ENCODE measurements at places on chromosomes 7 and 10. TPM values are rescaled to one million over a fixed set of nuclear protein-coding genes. Genes with fewer than 3 reads are reported as not detected.

DNA sequence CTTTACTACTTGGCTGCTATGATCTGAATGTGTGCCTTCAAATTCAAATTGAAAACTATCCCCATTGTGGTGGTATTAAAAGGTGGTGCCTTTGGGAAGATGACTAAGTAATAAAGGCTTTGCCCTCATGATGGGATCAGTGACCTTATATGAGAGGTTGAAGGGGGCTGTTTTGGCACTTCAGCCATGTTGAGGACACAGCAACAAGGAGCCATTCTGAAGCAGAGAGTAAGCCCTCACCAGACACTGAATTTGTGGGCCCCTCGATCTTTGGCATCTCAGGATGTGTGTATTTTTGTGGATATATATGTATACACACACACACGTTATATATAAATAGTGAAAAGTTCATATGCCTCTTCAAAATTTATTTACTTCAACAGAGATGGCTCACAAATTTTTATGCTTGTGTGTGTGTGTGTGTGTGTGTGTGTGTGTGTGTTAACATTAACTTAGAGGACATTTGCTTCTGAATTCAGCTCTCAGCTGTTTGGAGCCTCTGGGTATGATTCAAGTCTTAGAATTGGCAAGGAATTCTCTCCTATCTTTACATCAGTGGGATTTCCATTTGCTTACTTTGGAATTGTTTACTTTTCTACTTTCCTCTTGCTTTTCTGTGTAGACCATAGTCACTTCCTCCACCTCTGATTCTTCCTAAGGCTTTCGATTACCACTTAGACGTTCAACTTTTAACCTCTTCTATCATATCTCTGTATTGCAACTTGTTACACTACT lies 66.6 kb downstream of the MAGI2 start:
- no peak for DNase-seq

DNA sequence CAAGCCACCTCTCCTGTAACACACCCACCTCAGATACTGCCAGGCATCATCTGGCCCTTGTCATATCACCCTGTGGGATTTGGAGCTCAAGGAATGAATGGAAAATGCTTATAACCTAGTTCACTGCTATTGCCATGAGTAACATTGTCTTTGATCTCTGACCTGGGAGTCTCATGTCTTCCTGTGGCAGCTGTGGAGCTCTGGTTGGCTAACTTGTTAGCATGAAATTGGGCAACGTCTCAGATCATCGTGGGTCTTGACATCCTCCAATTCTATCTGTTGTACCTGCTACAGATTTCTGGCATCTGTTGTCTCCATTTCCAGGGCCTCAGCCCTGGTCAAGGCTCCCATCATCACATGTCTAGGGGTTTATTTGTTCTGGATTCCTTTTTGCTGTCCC lies 2.2 kb upstream of the TMEM270 start:
- DNase-seq: no peak

SPDYE6 gene
- total RNA-seq: not detected

MLXIPL gene
- not detected for total RNA-seq

All from activated CD8-positive, alpha-beta T cell treated with anti-CD3 and anti-CD28 coated beads for 36 hours (primary cell).